Occipital lobe (tissue), 3 donors: ENCODE measurements at places on chromosomes 6 and 20. TPM values are rescaled to one million over a fixed set of nuclear protein-coding genes. Genes with fewer than 3 reads are reported as not detected.

ETV7 gene
- total RNA-seq, result not detected

RAB44 gene
- not detected for total RNA-seq

PROKR2 gene
- 40.4 TPM for total RNA-seq

DNA sequence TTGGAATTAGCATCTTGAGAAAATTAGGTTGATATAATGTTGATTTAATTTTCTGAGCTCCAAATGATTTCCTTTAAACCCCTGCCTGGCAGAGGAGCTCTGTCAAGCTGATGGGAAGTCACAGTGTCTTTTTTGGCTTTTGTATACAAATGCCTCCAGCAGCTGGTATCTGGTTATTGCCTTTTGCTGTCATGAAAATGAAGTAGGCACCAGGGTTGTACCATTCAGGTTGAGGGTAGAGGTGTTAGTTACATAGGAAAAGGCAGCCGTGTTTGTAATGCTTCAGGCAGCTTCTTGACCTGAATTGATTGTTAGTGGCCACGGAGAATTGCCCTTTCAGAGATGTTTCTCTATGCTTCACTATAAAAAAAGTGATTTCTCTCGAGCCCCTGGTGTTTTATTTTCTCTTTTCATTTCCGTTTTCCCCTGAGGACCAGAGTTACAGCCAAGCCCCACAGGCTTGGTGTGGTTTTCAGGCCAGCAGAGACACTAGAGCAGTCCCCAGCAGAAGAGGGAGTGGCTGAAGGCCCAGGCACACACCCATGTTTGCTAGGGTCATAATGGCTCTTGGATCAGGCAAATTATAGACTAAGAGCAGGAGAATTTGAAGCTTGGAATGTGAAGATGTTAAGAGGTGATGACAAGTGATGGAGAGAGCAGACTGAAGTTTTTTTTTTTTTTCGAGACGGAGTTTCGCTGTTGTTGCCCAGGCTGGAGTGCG is 21.6 kb downstream of the CMTR1 start:
- no peak for DNase-seq

GRCh38 chr6:122696853-122697252 is 82.7 kb upstream of the FABP7 start:
- no peak for DNase-seq

BEND3 gene
- 6.2 TPM for total RNA-seq

DPPA5 gene
- total RNA-seq, result not detected

DNA sequence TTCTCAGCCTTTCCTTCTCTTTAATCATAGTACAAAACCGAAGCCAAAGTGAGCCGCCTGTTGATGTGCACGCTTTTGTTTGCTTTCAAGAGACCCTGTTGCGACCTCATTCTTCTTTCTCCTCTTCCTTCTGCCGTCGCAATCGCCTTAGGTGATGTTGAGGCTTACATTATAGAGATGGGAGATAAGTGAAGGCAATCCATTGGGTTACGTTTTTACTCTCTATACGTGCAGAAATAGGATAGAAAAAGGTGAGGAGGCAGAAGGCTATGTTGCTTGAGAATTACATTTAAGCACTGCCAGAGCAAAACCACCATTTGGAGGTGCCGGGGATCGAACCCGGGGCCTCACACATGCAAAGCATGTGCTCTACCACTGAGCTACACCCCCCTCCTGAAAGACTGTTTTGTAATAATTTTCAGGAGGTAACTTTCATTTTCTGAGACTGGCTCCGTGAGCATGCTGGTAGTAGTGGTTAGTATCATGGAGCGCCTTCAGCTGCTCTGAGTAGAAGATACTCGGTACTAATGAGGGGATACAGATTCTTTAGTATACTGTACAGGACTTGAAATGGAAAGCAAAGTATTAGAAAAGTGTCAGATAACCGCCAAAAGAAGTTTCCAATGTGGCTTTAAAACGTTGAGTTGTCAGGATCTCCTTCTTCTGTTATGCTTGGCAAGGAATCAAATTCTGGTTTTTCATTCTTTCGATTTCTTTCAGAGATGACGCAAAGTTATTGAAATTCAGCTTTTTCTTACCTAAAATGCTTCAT is 165.6 kb downstream of the TRIM27 start:
- DNase-seq, result no peak

DNA sequence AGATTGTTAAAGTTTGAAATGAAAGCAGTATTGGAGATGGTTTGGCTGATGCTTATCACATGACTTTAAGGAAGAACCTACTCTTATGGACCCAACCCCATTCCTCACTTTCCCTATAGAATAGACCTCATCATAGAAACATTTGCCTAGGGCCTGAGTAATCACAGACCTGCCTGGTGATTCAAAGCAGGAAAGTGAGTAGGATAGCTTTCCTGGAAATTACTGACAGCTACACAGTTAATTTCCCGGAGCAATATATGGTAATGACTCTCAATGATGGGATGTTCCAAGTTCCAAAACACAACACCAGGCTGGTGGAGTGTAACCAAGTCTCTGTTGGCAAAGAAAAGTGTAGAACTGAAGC is 233.8 kb downstream of the SIM1 start:
- no peak for DNase-seq

GRCh38 chr6:145147981-145148749 is 587.2 kb downstream of the EPM2A start:
- DNase-seq, result no peak

GRCh38 chr6:157505912-157506491 is 125.0 kb downstream of the ZDHHC14 start:
- DNase-seq, result no peak

DNA sequence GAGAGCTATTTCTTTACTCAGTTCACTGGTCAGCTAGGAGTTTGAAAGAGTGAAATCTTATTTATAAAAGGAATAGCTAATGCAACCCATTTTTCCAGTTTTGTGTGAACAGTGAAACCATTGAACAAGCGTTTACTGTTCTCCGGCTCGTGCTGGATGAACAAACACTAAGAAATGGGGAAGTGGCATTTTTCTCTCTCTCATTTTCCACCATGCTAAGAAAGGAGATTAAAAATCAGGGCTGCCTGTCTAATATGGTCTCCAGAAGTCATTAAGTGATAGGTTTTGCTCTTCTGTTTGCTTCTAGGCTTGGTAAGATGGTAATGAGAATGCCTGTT is 774 bp upstream of the SFT2D1 start:
- DNase-seq, result no peak

FOXA2 gene
- total RNA-seq, result not detected

DNA sequence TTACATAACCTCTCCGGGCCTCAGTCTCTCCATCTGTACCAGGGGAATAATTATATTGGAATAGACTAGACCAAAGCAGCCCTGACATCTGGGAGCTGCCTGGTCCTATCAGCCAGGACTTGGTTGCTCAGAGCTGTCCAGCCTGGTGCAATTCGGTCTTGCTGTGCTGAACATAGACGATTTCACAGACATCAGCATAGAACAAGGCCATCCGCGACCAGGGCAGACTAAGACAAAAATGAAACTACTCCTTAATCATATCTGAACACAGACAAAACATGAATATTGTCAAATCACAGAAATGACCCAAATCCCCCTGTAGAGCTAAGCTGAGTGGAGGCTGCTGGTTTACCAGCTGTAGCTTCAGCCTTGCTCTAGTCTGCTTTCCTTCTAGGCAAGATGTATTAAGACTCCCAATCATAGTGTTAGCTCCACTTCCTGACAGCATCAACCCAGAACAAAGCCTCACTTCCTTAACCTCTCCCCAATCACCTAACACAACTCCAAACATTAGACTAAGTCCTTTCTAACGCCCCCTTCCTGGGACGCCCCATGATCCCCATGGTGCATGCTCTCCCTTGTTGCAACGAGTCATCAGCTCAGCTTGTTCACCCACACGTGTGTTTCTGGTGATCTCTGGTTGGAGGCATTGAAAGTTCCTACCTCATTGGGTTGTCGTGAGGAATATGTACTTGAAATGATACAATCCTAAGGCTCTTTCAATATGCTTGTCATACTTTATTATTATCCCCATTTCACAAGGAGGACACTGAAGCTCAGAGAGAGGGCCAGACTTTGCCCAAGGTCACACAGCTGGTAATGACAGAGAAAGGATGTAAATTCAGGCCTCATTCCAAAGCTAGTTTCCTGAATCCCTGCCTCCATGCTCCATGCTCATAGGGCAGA is 3.5 kb upstream of the MAPK13 start:
- DNase-seq, result no peak

ZNF334 gene
- total RNA-seq, result 13.6 TPM

DNA sequence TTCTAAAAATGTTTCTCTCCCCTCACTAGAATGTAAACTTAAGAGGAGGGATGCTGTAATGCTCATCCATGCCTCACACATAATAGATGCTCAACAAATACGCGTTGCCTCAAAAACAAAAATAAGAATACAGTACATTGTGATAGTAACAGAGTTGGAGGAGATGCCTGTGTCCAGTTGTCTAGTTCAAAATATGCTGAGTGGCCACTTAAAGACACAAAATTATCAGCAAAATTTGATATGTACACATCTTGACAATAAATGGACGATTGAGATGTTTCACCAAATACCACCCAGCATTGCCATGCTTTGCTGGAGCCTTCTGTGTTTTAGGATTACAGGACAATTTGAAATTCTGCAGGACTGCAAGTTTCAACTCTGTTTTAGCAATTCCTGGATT is 7.6 kb upstream of the EXOC2 start:
- no peak for DNase-seq

- no peak for DNase-seq
Observed at GRCh38 chr6:57256541-57256940, 34.4 kb upstream of the RAB23 start.

DNA sequence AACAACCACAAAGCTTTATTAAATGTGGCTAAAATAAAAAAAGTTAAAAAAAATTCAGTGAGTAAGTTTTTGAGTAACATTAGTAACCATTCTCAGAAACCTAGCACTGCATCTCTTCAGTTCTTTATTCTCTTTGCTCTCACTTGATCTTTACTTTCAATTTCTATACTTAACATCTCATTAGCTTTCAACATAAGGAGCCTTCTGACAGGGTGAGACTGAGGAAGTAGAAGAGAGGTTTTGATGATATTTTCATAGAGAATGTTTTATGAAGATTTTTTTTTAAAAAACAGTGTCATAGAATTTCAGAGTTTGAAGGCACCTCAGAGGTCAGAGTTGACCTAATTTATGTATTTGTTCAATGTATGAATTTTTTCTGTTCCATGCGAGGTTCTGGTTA is 60.8 kb downstream of the FAM83B start:
- DNase-seq, result no peak

- DNase-seq, result no peak
Observed at GRCh38 chr6:13517116-13517515, 29.7 kb upstream of the GFOD1 start.

DNA sequence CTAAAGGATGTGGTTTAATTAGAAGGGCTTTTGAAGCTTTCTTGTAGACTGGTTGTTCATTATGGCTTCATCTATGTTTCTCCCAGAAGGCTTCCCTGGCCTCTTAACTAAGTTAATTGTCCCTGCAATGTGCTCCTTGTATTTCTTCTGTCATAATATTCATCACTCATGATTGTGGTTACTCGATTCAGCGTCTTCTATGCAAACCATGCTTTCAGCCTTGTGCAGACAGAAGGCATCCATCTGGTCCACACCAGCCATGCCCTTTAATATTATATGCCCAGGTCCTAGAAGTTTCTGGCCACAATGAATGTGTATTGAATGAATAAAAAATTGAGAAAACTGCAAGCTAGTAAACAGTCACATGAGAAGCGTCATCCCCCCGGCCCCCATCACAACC is 163.2 kb downstream of the KHDC1L start:
- DNase-seq, result no peak

KCNK15 gene
- total RNA-seq, result not detected

DNA sequence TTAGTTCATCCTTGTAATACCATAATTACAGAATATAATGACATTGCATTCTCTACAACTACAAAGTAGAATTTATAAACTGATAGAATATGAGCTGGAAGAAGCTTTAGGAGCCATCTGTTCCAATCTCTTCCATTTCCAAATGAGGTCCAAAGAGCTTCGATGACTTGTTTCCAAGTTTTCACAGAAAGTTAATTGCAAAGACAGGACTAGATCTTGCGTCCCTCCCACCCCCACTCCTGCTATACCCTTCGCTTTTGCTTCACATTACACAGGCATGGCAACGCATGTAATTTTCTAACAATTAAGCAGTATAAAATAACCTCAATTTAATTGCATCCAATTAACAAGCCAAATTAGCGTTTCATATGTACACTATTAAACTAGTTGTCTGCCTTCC is 7.0 kb downstream of the HIVEP2 start:
- DNase-seq, result no peak

GRCh38 chr20:6055161-6055783 is 1.4 kb upstream of the LRRN4 start:
- DNase-seq, result no peak

GRCh38 chr20:7375905-7376304 is 564.4 kb downstream of the HAO1 start:
- DNase-seq, result no peak

DNA sequence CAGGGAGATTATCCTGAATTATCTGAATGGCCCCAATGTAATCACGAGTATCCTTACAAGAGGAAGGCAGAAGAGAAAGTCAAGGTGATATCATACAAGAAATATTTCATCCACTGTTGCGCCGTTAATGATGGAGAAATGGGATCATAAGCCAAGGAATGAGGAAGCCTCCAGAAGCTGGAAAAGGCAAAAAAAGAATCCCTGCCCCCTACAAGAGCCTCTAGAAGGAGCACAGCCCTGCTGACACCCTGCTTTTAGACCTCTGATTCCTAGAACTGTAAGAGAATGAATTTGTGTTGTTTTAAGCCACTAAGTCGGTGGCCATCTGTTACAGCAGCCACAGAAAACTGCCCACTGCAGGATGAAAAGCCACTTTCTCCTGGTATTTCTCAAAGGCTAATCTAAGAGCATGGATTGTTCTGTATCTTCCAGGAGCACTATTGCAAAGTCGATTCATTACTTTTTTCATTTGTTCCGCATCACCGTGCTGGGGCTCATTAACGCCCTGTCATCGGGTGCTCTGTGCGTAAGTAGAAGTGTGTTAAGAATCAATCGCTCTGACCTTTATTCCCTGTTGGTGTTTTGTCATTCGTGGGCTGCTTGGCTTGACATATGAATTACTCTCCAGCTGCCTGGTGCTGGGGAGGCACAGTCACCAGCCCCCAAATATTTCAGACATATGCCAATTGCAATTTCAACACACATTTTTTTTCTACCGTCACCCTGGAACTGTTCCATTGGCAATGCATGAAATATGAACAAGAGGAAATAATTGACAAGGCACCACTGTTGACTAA is 117.0 kb downstream of the PCSK2 start:
- no peak for DNase-seq

- DNase-seq, result no peak
Observed at GRCh38 chr20:46644160-46644559, 7.1 kb downstream of the SLC13A3 start.

MAP7 gene
- total RNA-seq, result 6.1 TPM

DNA sequence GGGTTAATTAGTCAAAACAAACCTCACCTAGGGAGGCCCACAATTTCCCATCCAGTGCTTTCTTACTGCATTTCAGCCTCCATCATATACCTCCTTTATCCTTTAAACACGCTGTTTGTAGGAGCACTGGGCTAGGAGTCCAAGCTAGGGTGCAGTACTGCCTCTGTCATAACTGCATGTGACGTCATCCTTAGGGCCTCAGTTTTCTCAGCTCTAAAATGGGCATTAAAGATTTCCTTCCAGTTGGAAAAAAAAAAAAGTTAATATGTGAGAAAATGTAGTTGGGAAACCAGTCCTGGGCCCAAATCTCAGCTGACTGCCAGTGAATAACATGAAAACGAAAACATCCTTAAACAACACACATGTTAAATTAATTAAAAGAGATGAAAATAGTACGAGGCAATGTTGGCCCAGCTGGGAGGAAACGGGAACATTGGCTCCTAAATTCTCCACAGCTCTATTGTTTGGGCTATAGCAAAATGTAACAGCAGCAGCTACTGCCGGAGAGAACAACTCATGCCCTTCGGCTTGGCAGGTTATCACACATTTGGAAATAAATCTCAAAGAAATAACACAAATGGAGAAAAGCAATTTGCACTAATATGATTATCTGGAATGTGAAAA is 79.9 kb upstream of the CCDC167 start:
- DNase-seq, result no peak

SCUBE3 gene
- total RNA-seq, result 1.7 TPM
